Activated CD4-positive, alpha-beta memory T cell treated with anti-CD3 and anti-CD28 coated beads, Interleukin-2, amount 10 ng/mL, durations not matched to agents 7 days and 5 days (primary cell): ENCODE measurements at places on chromosomes 13 and 19.

DNA sequence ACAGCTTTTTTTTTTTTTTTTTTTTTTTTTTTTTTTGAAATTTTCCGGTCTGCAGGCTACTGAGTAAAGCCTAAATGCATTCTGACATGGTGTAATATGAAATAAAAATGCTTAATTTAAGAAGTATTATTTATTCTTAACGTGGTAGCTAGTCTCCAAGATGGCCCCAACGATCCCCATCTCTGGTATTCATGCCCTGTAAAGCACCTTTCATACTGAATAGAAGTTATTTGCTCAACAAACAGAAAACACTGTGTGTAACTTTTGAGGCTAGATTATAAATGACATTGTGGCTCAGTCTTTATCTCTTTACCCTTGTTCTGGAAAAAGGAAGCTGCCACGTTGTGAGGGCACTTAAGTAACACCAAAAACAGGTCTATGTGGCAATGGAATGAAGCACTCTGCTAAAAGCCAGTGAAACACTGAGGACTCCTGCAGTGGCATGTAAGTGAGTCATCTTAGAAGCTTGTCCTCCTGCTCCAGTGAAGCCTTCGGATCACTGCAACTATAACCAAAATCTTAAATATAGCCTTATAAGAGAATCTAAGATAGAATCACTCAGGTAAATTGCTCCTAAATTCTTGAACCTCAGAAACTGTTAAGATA lies 128.7 kb downstream of the UGGT2 start:
- H3K27me3 ChIP-seq: no peaks in the 10 kb centered on the region
- no peak overlapping the region for H3K4me3 ChIP-seq
- no peaks in the 10 kb centered on the region for H3K36me3 ChIP-seq
- no peak overlapping the region for H3K27ac ChIP-seq
- H3K4me1 ChIP-seq: no peaks in the 10 kb centered on the region
- DNase-seq: no peak

DNA sequence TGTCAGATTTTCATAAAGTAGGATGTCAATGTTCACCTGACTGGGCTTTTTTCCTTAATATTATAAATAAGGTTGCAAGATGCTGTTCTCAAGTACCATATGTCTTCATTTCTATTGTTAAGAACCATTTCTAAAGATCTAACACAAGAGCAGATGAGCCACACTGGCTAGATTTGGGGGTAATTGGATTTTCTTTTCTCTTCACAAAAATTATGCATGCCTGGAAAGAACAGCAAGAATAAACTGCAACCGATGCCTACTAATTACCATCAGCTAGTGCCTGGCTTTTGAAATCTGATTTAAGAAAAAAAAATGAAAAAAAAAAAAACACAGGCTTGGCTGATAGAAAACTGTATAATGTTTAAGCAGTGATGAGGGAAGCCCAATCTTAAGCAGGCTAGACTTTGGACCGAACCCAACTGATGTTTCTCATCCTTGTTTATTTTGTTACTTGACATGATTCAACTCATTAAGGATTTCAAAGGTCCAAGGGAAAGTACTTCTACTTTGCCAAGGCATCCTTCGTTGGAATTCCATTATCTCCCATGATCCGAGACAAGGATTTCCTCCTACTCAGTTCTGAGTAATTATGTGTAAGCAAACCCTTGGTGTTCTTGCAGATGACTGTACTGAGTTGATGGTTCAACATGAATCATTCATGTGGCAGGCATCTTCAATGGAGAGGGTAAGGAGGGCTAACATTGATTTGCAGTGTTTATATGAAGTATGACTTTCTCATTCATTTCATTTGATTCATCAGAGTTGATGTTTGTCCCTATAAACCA lies 300.5 kb downstream of the SPRY2 start:
- no peak for DNase-seq
- no peak overlapping the region for H3K4me3 ChIP-seq
- H3K4me1 ChIP-seq: no peaks in the 10 kb centered on the region
- no peak overlapping the region for H3K27ac ChIP-seq

DNA sequence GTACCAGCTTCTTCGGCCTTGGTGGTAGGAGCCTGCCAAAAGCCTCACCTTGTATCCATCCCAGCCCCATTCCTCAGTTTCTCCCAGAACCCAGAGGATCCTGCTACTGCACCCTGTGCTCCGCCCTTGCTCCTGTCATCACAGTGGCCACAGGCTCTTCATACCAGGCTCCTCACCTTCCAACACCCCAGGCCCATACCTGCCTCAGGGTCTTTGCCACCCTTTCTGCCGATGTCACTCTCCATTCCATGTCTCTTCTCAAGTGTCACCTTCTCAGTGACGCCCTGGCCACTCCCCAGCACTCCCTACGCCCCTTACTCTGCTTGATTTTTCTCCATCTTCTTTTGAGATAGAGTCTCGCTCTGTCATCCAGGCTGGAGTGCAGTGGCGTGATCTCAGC lies 2.0 kb upstream of the SRRM5 start:
- H3K27ac ChIP-seq: no peak overlapping the region
- H3K36me3 ChIP-seq: peaks cover 11% of the 10 kb centered on the region
- no peak for DNase-seq
- no peaks in the 10 kb centered on the region for H3K27me3 ChIP-seq

DNA sequence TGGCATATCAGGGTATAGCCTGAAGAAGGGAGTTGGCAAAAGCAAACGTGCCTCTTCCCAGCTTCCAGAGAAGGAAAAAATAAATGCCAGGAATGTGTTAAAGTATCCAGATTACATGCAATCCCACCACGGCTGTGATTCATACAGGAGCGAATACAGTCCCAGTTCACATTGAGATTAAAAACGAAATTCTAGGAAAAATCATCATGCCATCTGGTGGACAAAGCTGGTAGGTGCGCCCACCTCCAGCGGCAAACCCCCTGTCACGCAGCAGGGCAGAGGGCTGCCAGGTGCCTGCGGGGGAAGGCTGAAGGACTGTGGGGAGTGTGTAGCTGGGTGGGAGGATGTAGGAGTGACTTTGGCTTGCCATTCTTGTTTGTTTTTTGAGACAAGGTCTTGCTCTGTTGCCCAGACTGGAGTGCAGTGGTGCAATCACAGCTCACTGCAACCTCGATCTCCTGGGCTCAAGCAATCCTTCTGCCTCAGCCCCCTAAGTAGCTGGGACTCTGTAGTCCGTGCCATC lies 6.4 kb upstream of the DMWD start:
- H3K4me1 ChIP-seq: peaks cover 8% of the 10 kb centered on the region
- H3K36me3 ChIP-seq: no peaks in the 10 kb centered on the region
- H3K4me3 ChIP-seq: no peak overlapping the region
- H3K27ac ChIP-seq: no peak overlapping the region

- no peak for DNase-seq
- no peaks in the 10 kb centered on the region for H3K4me1 ChIP-seq
- no peaks in the 10 kb centered on the region for H3K27me3 ChIP-seq
- peaks cover 30% of the 10 kb centered on the region for H3K36me3 ChIP-seq
- no peak overlapping the region for H3K4me3 ChIP-seq
- H3K27ac ChIP-seq: no peak overlapping the region
Measured at GRCh38 chr13:113323869-113324268, 26.8 kb downstream of the LAMP1 start.

GRCh38 chr19:36898422-36898821 lies 17.7 kb downstream of the ZNF829 start:
- no peaks in the 10 kb centered on the region for H3K27me3 ChIP-seq
- H3K4me1 ChIP-seq: no peaks in the 10 kb centered on the region
- peaks cover 88% of the 10 kb centered on the region for H3K36me3 ChIP-seq
- no peak for DNase-seq

DNA sequence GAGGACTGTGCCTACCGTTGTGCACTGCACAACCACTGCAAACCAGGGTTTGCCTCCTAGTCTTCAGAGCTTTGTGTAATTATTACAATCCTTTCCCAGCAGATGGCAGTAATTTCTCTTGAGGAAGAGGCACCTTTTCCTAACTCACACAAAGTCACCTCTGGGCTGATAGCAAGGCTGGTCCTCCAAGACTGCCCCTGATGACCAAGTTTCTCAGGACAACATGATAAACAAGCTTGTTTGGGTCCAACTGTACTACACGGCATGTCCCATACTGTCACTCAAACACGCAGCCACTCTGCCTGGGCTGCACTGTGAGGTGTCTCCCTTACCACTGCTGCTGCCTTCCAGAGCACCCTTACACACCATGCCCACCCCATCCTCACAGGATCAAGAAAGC lies 39.3 kb downstream of the RFXAP start:
- peaks cover 18% of the 10 kb centered on the region for H3K27me3 ChIP-seq
- H3K27ac ChIP-seq: no peak overlapping the region
- no peak for DNase-seq
- H3K4me3 ChIP-seq: no peak overlapping the region
- no peaks in the 10 kb centered on the region for H3K36me3 ChIP-seq
- H3K4me1 ChIP-seq: peaks cover 13% of the 10 kb centered on the region

- no peaks in the 10 kb centered on the region for H3K4me1 ChIP-seq
- H3K4me3 ChIP-seq: no peak overlapping the region
- H3K27ac ChIP-seq: no peak overlapping the region
- DNase-seq: no peak
- H3K36me3 ChIP-seq: no peaks in the 10 kb centered on the region
- H3K27me3 ChIP-seq: no peaks in the 10 kb centered on the region
Measured at GRCh38 chr19:3083964-3084363, 10.2 kb upstream of the GNA11 start.

GRCh38 chr19:44278181-44278690 lies 18.6 kb downstream of the ZNF233 start:
- no peak overlapping the region for H3K4me3 ChIP-seq
- H3K27ac ChIP-seq: no peak overlapping the region
- no peaks in the 10 kb centered on the region for H3K27me3 ChIP-seq

- no peak overlapping the region for H3K27ac ChIP-seq
- no peak overlapping the region for H3K4me3 ChIP-seq
- no peak for DNase-seq
- H3K4me1 ChIP-seq: no peaks in the 10 kb centered on the region
Measured at GRCh38 chr13:65940720-65941119, 1289.4 kb downstream of the PCDH9 start.

DNA sequence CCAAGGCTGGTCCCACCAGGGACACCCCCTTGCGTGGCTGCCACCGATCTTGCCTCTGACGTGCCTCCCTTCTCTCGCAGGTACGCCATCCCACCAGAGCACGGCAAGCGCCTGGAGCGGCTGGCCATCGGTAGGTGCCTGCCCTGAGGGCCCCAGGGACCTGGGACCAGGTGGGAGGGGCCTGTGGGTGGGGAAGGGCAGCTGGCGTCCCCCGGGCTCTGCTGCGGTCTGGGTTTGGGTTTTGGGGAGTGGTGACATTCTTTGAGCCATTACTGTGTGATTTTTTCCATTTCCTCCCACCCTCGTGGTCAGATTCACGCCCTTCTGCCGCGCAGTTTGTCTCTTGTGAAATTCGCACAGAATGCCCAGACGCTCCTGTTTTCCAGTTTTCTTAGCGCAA lies 102.0 kb downstream of the KDM4B start:
- H3K27ac ChIP-seq: no peak overlapping the region
- DNase-seq: no peak
- H3K27me3 ChIP-seq: no peaks in the 10 kb centered on the region
- no peaks in the 10 kb centered on the region for H3K36me3 ChIP-seq
